ENCODE measurements at places on chromosomes 2 and 18.

DNA sequence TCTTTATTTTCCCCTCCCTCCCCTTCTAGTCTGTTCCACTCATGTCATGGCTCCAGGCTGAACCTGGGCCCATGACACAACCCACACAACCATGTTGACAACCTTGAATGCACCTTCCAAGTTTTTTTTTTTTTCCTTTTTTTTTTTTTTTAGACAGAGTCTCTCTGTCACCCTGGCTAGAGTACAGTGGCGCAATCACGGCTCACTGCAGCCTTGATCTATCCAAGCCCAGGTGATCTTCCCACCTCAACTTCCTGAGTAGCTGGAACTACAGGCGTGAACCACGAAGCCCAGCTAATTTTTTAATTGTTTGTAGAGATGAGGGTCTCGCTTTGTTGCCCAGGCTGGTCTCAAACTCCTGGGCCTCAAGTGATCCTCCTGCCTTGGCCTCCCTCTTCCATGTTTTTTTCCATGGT, 21.9 kb upstream of the ROCK2 start:
- DNase-seq, result no peak

GRCh38 chr2:120314690-120315366, 31.1 kb upstream of the INHBB start:
- no peak for DNase-seq

GRCh38 chr18:34189656-34190435, 34.9 kb downstream of the NOL4 start:
- no peak for DNase-seq

DNA sequence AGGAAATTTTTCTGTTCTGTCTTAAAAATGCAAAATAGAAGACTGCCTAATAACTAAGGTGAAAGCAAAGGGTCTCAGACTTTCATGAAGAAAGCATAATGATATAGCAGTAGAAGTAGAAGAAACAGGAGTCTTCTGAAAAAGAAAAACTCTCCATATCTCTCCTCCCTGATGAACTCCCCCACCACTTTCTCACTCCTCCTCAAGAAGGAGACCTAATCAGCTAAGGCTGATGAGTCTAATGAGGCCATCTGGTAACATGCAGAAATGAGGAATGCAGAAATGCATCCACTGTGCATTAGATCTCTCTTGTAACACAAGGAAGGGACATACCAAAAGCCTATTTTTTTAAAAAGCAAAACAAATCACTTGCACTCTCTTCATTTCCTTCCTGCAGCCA, 273.7 kb upstream of the UBE2E3 start:
- DNase-seq, result no peak

DNA sequence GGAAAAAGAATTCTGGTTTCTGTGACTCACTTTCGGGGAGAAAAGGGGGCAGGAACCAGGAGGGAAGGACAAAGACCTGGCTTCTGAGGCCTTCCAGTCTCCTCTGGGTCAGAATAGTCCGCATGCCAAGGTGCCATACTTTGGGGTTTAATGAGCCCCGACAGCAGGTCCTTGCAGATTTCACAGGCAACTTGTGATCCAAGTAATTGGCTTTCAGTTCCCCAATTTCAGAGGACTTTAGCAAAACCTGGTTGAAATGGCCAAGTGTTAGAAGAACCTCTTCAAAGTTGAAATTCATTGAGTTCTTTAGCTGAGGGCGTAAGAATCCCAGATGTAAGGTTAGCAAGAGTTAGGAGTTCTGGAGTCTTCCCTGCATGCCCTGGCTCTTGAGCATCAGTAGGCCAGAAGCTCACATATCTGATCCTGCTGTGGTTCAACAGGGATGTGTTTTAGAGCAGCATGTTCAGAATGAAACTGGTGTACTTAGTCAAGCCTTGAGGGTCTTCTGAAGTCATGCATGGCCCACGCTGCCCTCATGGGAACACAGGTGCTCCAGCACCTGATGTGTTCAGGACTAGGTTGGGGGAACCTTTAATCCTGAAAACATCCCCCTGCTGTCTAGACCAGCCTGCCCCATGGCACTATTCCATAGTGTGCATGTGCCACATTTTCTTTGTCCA, 143.0 kb downstream of the NUP35 start:
- no peak for DNase-seq

DNA sequence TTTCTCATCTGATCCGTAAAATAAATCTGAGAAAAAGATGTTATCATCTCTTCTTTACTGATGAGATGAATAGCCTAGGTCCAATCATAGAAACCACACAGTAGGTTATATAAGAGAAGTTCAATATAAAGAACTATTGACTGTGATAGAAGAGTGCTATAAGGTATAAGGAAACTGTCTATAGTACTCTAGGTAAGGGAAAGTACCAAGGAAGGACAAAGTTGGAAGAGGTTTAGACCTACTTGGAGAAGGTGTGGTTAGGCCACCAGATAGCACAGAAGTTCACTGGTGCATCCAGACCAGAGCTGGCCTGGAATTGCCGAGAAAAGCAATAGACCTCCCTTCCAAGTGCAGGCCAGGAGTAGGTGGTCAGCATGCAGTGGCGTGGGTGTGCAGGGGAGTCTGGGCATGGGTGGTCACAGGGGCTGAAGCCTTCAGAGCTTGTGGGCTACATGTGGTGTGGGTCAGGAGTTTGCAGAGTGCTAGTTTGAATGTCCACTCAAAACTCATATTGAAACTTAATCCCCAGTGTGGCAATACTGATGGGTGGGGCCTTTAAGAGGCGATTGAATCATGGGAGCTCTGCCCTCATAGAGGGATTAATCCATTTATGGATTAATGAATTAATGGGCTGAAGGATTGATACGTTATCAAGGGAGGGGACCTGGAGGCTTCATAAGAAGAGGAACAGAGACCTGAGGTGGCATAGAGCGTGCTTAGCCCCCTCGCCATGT, 86.3 kb downstream of the ALPK2 start:
- no peak for DNase-seq

DNA sequence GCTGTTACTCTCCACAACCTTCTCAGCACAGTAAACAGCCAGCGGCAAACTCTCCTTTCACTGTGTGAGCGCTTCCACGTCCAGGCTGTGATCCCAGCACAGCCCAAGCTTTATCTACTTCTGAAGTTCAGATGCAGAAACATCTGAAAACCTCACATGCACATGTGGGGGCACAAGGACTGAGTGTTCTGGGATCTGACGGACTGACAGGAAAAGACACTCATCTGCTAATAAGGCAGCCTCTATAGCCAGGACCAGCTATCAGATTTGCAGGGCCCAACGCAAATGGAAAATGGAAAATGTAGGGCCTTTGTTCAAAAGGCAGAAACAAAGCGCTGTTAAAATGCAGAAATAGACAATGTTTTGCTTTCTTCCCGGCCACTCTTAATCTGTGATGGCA, 133.8 kb upstream of the ARHGAP28 start:
- no peak for DNase-seq

DNA sequence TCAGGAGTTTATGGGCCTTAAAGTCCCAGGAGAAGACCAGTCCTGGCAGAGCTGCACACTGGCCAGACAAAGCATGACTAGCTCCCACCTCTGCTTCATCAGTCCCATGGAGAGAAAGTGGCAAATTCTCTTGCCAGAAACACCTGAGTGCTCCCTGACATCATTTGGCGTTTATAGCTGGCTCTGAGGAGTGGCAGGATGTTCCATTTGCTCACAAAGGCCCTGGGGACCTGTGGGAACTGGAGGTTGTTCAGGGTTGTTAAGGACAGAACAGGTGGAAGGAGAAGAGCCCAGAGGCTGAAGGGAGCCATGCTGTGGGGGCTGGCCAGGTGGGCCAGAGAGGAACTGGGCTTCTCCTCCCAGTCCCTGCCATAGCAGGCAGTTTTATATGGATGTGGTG, 56.1 kb downstream of the RPL37A start:
- no peak for DNase-seq

GRCh38 chr2:9178904-9179571, 27.6 kb upstream of the ASAP2 start:
- peak; percentile 64 for DNase-seq

- no peak for DNase-seq
These were observed 68.7 kb upstream of the CABLES1 start for GRCh38 chr18:23066504-23067039.

DNA sequence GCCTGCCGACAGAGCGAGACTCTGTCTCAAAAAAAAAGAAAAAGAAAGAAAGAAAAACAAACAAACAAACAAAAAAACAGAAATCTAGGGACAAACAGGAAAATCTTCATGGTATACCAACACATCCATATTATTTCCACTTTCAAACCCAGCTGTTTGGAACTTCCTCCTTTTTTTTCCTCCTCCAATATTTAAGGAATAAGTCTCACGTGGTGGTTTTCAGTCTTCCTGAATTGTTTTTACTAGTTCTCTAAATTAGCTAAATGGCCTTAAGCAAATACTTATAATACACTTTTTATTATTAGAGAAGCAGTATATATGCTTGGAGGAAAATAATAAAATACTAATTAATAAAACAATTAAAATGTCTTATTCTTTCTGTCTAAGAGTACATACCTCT, 48.7 kb upstream of the GLS start:
- no peak for DNase-seq

DNA sequence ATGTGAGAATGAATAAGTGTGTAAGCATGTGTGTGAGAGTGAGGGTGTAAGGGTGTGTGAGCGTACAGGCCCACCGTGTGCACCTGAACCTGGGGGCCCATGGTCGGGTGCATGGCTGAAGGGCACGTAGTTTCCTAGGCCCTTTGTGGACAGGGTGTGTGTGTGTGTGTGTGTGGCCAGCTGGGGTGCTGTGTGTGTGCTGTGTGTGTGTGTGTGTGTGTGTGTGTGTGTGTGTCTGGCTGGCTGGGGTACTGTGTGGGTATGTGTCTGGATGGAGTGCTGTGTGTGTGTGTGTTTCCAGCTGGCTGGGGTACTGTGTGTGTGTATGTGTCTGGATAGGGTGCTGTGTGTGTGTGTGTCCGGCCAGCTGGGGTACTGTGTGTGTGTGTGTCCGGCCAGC, 2.0 kb downstream of the SFTPB start:
- no peak for DNase-seq

DNA sequence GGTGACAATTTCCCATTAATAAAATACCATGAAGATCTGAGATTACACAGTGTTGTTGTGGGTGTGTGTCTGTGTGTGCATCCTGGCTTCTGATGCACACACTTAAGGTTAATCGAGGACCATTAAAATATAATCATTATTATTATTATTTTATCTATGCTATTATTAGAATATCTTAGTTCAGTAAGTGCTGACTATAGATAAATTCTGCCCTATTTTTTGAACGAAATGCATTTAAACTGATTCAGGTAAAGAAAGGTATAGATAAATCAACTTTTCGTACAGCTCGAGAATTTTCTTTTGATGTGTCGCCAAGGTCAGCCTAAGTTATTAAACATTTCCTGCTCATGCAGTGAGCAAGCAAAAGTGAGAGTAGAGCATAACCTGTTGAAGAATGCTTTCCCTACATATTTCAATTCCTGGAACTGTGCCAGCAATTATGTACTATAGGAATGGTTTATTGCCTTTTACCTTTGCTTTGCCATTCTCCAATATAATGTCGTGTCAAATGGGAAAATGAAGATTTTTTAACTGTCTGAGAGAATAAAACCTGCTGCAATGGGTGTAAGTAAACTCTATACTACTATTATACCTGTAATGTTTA, 25.8 kb downstream of the KCNJ3 start:
- no peak for DNase-seq

DNA sequence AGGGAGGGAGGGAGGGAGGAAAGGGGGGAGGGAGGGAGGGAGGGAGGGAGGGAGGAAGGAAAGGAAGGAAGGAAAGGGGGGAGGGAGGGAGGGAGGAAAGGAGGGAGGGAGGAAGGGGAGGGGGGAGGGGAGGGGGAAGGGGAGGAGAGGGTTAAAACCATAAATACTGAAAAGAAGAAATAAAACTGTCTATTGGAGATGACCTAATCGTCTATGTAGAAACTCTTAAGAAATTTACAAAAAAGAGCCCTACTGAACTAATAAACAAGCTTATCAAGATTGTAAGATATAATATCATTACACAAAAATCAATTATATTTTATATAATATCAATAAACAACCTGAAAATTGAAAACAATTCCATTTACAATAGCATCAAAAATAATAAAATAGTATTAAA, 32.3 kb upstream of the CTDP1 start:
- no peak for DNase-seq

DNA sequence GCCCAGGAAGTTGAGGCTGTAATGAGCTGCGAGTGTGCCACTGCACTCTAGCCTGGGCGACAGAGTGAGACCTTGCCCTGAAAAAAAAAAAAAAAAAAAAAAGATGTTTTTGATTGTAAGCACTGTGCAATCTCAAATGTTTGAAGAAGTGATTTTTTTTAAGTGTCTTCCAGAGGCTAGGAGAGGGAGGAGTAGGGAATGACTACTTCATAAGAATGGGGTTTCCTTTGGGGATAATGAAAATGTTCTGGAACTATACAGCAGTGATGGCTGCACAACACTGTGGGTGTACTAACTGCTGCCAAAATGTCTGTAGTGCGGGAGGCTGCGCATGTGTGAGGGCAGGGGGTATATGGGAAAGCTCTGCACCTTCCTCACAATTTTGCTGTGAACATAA, 83.7 kb downstream of the MCFD2 start:
- DNase-seq, result no peak

DNA sequence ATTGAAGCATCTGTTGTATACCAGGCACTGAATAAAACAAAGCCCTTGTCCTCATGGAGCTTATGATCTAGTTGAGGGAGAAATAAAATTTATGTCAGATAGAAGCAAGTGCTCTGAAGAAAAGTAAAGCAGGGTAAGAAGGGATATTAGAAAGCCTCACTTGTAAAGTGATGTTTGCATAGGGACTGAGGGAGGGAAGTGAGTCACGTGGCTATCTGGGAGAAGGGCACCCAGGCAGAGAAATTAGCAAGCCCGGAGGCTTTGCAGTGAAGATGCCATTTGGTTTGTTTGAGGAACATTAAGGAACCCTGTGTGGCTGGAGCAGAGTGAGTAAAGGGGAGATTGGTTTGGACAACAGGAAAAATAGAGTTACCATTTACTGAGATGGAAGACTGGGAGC, 52.1 kb downstream of the RBBP8 start:
- DNase-seq, result no peak

- DNase-seq, result peak; percentile 53
These were observed 1.8 kb downstream of the DPP4 start for GRCh38 chr2:162072181-162072702.
